ENCODE measurements at places on chromosomes 16 and 17. TPM values are rescaled to one million over a fixed set of nuclear protein-coding genes. Genes with fewer than 3 reads are reported as not detected.

The STXBP4 gene
- 5.6 TPM for total RNA-seq

The SPATA32 gene
- not detected for total RNA-seq

The CD300C gene
- total RNA-seq = not detected

The RPH3AL gene
- total RNA-seq = 2.1 TPM

The GALNS gene
- 20.8 TPM for total RNA-seq

The CCR7 gene
- total RNA-seq = under 0.01 TPM

The KRTAP2-2 gene
- total RNA-seq = not detected

The IRX5 gene
- total RNA-seq = 0.17 TPM

The GTF3C1 gene
- 61.6 TPM for total RNA-seq

The ITGB4 gene
- 0.17 TPM for total RNA-seq

The ACSM2A gene
- not detected for total RNA-seq

The HOXB7 gene
- total RNA-seq = 6.4 TPM

The CES5A gene
- not detected for total RNA-seq

The SLC5A11 gene
- total RNA-seq = under 0.01 TPM

The KRTAP4-5 gene
- not detected for total RNA-seq

The HSD17B1 gene
- total RNA-seq = 2.6 TPM

The CNGB1 gene
- not detected for total RNA-seq

The CLDN7 gene
- 17.2 TPM for total RNA-seq

The ZSCAN10 gene
- not detected for total RNA-seq

The C1QTNF8 gene
- total RNA-seq = not detected

The CYGB gene
- total RNA-seq = 12.4 TPM

The C16orf96 gene
- under 0.01 TPM for total RNA-seq

The CDYL2 gene
- 2.1 TPM for total RNA-seq

The SLC5A2 gene
- not detected for total RNA-seq

The CCL4 gene
- total RNA-seq = not detected
